ENCODE measurements at places on chromosomes 2 and 18. TPM values are rescaled to one million over a fixed set of nuclear protein-coding genes. Genes with fewer than 3 reads are reported as not detected.

The OTOF gene
- total RNA-seq, result not detected

The DAPL1 gene
- not detected for total RNA-seq

The C2orf92 gene
- 11.2 TPM for total RNA-seq

The GCG gene
- not detected for total RNA-seq

The TMEFF2 gene
- total RNA-seq, result not detected

Measured in PC-9 (cell line).